PC-9 (cell line): ENCODE measurements at places on chromosomes 6 and 20. TPM values are rescaled to one million over a fixed set of nuclear protein-coding genes. Genes with fewer than 3 reads are reported as not detected.
A peak's percentile ranks its signal among the peaks of the same experiment; 100 is the strongest.

GRCh38 chr6:67102743-67103142 is 1395.7 kb upstream of the EYS start:
- no peaks in the 10 kb centered on the region for H3K4me1 ChIP-seq
- no peaks in the 10 kb centered on the region for H3K27me3 ChIP-seq
- no peak overlapping the region for H3K4me3 ChIP-seq
- H3K27ac ChIP-seq = no peak overlapping the region
- no peaks in the 10 kb centered on the region for H3K36me3 ChIP-seq
- no peak for DNase-seq

- H3K27ac ChIP-seq = no peak overlapping the region
- no peak overlapping the region for H3K4me3 ChIP-seq
- DNase-seq = no peak
- H3K36me3 ChIP-seq = no peaks in the 10 kb centered on the region
- H3K27me3 ChIP-seq = no peaks in the 10 kb centered on the region
These were observed 3.9 kb downstream of the MAP7 start for GRCh38 chr6:136546331-136546730.

- no peaks in the 10 kb centered on the region; the same call in 1 of the 2 replicates for H3K4me1 ChIP-seq
- H3K27me3 ChIP-seq = no peaks in the 10 kb centered on the region
- no peak overlapping the region for H3K4me3 ChIP-seq
- no peak overlapping the region for H3K27ac ChIP-seq
- no peaks in the 10 kb centered on the region for H3K36me3 ChIP-seq
These were observed 51.9 kb upstream of the IYD start for GRCh38 chr6:150316936-150317335.

DNA sequence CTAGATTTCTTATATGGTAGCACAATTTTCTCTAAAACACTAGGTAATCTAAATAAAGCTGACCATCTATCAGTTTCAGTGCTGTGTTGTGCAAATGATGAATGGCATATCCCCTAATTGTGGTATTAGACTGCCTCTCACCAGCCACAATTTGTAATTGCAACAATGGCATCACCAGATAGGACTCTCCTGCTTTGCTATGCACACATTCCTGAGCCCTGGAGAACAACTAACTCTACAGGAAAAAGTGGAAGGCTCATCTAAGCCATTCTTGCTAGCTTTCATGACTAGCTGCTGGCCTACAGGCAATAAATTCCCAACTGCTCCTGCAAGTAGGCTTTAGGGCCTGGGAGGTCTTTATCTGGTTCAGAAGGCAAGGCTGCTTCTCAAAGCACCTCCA is 974.1 kb downstream of the EYS start:
- no peak overlapping the region for H3K4me3 ChIP-seq
- no peak for DNase-seq

DNA sequence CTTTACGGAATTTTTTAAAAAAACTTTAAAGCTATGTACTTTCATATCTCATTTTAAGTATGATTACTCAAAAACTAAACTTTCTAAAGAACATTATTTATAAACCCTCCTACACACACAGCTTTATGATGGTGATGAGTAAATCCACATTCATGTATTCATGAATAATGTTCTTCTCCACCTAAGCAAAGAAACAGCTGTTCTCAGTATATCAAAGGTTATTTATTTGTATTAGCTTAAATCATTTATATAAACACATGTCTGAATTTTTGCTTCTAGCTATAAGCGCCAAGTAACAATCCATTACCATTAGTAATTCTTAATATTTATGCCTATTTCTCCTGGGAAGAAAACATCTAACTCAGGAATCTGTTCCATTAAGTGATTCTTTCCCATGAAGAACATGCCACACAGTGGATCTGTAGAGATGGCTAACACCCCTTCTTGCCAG is 63.3 kb downstream of the SMLR1 start:
- no peaks in the 10 kb centered on the region for H3K27me3 ChIP-seq
- H3K4me3 ChIP-seq = no peak overlapping the region
- H3K4me1 ChIP-seq = no peaks in the 10 kb centered on the region
- H3K27ac ChIP-seq = no peak overlapping the region

DNA sequence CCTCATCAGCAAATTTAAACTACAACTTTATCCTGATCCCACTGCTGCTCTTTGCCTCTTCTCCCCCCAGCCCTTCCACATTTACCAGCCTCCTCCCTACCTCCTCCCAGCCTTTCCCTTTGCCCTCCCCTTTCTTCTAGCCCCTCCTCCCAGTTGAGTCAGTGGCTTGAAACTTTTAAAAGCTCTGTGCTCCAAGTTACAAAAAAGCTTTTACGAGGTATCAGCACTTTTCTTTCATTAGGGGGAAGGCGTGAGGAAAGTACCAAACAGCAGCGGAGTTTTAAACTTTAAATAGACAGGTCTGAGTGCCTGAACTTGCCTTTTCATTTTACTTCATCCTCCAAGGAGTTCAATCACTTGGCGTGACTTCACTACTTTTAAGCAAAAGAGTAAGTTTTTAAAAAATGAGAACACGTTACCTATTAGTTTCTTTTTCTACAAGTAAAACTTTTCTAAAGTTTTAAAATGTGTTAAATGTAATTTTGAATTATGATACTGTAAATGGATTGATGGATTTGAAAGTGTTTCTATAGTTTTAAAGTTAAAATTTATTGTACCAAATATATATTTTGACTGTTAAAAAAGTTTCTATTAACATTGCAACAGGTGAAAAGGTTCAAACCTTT is at the start of gene GJA1:
Gene GJA1 (plus strand): TSS at position 203 of the 626 bp plus-strand sequence. CDS start 11,202 bp downstream, outside the sequence.
- no peak within 1 kb of the TSS for H3K27ac ChIP-seq
- H3K27me3 ChIP-seq = no peaks in the 10 kb centered on the region
- H3K4me1 ChIP-seq = no peaks in the 10 kb centered on the region; the same call in 1 of the 2 replicates
- peak within 1 kb of the TSS; percentile 60 for H3K4me3 ChIP-seq
- DNase-seq = no peak

DNA sequence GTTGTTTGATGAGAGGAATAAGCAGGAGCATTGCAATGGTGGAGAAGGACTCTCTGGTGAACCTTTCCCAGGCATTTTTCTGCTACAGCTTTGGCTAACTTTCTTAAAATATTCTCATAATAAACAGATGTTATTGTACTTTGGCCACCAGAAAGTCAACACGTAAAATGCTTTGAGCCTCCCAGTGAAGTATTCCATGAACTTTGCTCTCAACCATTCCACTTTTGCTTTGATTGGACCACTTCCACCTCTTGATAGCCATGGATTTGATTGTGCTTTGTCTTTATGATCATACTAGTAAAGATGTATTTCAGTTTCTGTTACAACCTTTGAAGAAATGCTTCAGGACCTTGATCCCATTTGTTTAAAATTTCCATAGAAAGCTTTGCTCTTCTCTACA is 241.1 kb downstream of the TENT5A start:
- DNase-seq = no peak
- no peaks in the 10 kb centered on the region for H3K27me3 ChIP-seq
- no peak overlapping the region for H3K27ac ChIP-seq
- no peak overlapping the region for H3K4me3 ChIP-seq
- H3K4me1 ChIP-seq = no peaks in the 10 kb centered on the region
- H3K36me3 ChIP-seq = no peaks in the 10 kb centered on the region

- DNase-seq = peak; percentile 39
- H3K4me3 ChIP-seq = no peak overlapping the region
- H3K4me1 ChIP-seq = no peaks in the 10 kb centered on the region
These were observed 12.1 kb upstream of the PDYN start for GRCh38 chr20:2005831-2006426.

DNA sequence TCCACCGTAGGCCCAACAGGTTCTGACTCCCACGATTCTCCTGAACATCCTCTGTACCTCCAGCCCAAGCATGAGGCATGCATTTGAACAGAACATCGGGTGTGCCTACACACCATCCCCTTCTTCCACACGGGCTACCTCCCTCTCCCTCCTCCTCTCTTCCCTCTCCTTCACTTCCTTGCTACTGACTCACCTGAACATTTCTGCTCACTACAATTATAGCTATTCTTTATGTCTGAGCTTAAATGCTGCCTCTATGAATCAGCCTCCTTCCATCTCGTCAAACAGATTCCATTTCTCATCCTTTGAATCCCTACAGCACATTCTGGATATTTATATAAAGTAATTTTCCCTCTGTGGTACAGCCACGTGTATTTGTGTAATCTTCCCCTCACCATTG is 71.4 kb upstream of the MYLIP start:
- no peak overlapping the region for H3K4me3 ChIP-seq
- no peak for DNase-seq
- peaks cover 84% of the 10 kb centered on the region for H3K27me3 ChIP-seq
- H3K27ac ChIP-seq = no peak overlapping the region

GRCh38 chr6:40909811-40910210 is 129.2 kb downstream of the UNC5CL start:
- H3K4me1 ChIP-seq = peaks cover 27% of the 10 kb centered on the region
- no peak overlapping the region for H3K4me3 ChIP-seq
- H3K27me3 ChIP-seq = no peaks in the 10 kb centered on the region
- no peaks in the 10 kb centered on the region for H3K36me3 ChIP-seq

DNA sequence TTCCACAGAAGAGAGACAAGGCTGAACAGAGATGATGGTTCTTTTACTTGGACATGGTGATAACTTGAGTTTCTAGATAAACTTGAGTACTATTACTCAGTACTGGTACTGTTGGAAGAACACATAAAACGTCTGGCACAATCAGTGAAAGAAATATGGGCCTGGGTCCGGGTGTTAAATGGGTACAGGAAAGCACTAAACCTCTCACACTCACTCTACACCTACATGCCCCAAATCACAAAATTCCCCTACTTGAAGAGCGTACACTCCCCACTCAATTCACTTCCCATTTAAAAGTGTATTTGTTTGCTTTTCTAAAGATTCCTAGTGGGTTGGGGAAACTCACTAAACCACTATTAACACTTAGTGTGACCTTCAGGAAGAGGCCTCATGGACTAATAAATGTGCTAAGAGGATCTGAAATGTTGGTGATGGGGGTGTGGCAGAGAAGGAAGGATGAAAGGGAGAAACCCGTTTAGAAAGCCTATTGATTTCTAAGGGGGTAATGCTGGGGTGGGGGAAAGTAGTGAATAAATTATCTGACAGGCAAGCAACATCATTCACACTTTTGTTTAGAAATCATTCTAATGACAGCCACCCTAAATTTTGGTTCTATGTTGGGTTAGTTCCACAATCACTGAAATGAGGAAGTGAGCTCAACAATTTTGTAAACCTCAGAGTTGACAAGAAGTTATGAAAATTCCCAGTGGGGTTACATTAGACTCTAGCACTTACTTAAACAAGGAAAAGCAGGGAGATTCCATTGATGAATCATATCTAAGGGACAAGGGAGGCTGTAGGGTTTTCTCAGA is 222.6 kb upstream of the MARCKS start:
- peak overlapping the region; percentile 99 for H3K27ac ChIP-seq
- no peak for DNase-seq
- no peaks in the 10 kb centered on the region for H3K36me3 ChIP-seq

DNA sequence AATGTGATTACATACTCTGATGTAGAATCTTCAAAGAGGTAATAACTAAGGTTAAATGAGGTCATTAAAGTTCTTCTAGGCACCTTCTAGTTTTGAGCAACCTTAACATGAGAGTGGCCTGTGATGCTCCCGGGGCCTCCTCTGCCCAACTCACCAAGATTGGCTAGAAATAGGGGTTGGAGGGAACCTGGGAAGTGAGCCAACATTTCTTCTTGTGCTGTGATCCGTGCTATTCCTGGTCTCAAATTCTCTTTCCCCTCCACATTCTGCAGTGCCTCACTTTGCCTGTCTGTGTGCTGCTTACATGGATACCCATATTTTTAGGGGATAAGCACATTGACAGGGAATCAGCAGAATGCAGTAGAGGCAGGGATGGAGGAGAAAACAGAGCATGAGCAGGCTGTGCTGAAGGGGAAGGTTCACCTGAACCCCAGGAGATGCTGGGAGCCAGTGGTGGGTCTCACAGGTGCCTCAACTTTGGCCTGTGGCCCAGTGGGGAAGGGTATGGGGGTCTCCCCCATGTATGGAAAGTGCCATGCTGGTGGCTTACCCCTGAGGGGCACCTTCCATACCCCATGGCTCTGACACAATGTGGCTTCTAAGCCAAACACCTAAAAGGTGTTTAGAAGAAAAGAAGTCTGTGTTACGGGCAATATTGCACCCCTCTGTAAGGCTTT is 164.7 kb upstream of the CHD6 start:
- no peak overlapping the region for H3K27ac ChIP-seq
- H3K27me3 ChIP-seq = peaks cover 8% of the 10 kb centered on the region
- no peak for DNase-seq
- no peaks in the 10 kb centered on the region for H3K4me1 ChIP-seq
- no peaks in the 10 kb centered on the region for H3K36me3 ChIP-seq
- no peak overlapping the region for H3K4me3 ChIP-seq

DNA sequence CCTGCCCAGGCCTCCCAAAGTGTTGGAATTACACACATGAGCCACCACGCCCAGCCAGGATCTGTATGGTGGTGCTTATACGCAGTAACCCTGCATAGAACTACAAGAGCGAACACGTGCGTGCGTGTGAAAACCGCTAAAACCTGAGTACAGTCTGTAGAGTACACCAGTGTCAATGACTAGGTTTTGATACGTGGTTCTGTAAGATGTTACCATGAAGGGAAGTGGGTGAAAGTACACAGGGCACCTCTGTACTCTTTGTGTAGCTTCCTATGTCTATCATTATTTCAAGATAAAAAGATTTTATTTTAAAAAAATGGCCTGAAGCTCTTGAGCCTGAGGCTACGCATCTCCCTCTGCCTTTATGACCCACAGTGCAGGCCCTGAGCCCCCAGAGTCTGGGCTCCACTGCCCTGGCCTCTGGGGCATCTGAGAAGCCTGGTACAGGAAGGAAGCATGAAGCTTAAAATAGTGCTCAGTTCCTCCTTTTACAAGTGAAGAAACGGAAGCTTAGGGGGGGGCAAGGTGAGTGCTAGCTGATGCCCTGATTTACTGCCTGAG is 21.6 kb downstream of the LY86 start:
- H3K4me3 ChIP-seq = no peak overlapping the region
- no peak overlapping the region for H3K27ac ChIP-seq
- no peaks in the 10 kb centered on the region for H3K27me3 ChIP-seq
- DNase-seq = no peak
- no peaks in the 10 kb centered on the region for H3K4me1 ChIP-seq

DNA sequence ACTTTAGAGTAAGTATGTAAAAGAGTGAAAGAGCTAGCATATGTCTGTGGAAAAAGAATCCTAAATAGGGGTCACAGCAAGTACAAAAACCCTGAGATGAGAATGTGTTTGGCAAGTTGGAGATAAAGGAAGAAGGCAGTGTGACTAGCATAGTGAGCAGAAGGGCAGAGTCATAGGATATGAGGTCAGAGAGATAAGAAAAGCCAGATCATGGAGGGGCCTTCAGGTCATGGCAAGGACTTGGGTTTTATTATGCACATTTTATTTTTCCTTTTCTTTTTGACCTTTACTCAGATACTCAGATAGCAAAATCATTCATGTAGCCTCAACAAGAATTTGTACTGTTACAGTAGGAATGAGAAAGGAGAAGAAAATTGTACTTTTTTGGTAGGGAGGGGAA is 138.0 kb downstream of the GJA1 start:
- H3K4me1 ChIP-seq = no peaks in the 10 kb centered on the region
- DNase-seq = no peak
- H3K4me3 ChIP-seq = no peak overlapping the region
- no peak overlapping the region for H3K27ac ChIP-seq

GRCh38 chr6:46102123-46102522 is 27.7 kb upstream of the ENPP4 start:
- no peaks in the 10 kb centered on the region for H3K4me1 ChIP-seq
- no peaks in the 10 kb centered on the region for H3K36me3 ChIP-seq
- H3K4me3 ChIP-seq = no peak overlapping the region

The CDH22 gene
- not detected in 2 replicates for total RNA-seq

The PTGIS gene
- 26.9 and 30.3 TPM in 2 replicates for total RNA-seq

The ZNF311 gene
- 2.1 TPM in 2 replicates for total RNA-seq

The SNPH gene
- 3.4 and 4.0 TPM in 2 replicates for total RNA-seq

The NKX2-2 gene
- total RNA-seq = not detected in 2 replicates

The SLC17A3 gene
- not detected in 2 replicates for total RNA-seq

The ULBP3 gene
- 3.8 and 4.2 TPM in 2 replicates for total RNA-seq

The EZR gene
- 231 and 240 TPM in 2 replicates for total RNA-seq

The SPO11 gene
- total RNA-seq = not detected in 2 replicates

The MMP24 gene
- 0.45 and 0.48 TPM in 2 replicates for total RNA-seq

The GUCA1A gene
- total RNA-seq = not detected in 2 replicates

The HRH3 gene
- total RNA-seq = not detected in 2 replicates

The RIMS1 gene
- 0.10 TPM in 1 of 2 replicates, not detected in the other for total RNA-seq
